ENCODE measurements at places on chromosomes 7 and 10. TPM values are rescaled to one million over a fixed set of nuclear protein-coding genes. Genes with fewer than 3 reads are reported as not detected.

Gene ANK3
- 11.6 TPM for total RNA-seq

Gene KCNH2
- not detected for total RNA-seq

Gene CCDC172
- total RNA-seq, result not detected

Gene FAM221A
- 0.67 TPM for total RNA-seq

Gene ANKRD2
- 1.6 TPM for total RNA-seq

Gene LRRC18
- total RNA-seq, result not detected
